Esophagus squamous epithelium (tissue), 5 donors: ENCODE measurements at places on chromosomes 13 and 19.

DNA sequence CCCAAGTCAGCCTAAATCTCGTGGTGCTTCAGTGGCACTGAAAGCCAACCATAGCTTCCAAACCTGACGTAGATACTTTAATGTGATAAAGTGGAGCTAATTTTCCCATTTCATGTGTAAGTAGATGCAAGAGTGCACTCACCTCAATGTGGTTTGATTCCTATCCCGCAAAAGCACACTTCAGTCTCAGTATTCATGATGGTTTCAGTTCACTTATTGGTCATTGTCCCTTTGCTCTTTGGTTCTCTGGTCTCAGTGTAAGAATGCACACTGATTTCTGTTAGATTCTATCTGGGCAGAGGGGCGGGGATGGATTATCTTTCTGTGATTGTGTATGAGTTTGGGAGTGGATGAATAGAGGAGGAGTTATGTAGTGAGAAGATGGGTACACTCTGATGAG is 340.6 kb downstream of the KCNRG start:
- DNase-seq, result no peak

DNA sequence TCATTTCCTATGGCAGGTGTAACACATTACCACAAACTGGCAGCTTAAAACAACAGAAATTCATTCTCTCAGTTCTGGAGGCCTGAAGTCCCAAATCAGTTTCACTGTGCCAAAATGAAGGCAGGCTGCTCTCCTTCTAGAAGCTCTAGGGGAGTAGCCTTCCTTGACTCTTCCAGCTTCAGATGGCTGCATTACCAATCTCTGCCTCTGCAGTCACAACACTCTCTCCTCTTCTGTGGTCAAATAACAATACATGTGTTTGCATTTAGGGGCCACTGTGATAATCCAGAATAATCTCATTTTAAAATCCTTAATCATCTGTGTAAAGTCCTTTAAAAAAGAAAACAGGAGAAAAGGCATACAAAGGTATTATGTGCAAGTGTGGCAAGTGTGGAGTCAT is 7.8 kb downstream of the DIAPH3 start:
- DNase-seq, result no peak

- no peak for DNase-seq
These were observed 246.5 kb upstream of the ARGLU1 start for GRCh38 chr13:106814463-106814862.

- no peak for DNase-seq
These were observed 603 bp downstream of the ZC3H13 start for GRCh38 chr13:46051968-46052318.

DNA sequence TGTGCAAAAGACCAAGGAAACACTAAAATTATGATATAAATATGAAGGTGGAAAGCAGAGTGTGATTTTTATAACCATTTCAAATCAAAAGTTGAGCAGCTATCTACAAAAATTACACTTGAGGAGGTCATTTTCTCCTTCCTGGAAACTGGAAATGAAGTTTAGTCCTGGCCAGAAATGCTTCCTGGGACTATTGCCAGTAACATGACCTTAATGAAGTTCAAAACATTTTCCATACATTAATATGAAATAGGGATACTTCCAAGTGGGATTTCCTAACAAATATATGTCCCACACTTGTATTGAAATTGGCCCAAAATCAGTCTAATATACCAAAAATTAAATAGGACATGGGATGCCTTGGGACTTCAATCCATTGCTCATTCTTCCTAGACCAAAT is 1556.8 kb upstream of the MIR17HG start:
- DNase-seq, result no peak

- DNase-seq, result no peak
These were observed 9.0 kb upstream of the SOX1 start for GRCh38 chr13:112057736-112058518.

DNA sequence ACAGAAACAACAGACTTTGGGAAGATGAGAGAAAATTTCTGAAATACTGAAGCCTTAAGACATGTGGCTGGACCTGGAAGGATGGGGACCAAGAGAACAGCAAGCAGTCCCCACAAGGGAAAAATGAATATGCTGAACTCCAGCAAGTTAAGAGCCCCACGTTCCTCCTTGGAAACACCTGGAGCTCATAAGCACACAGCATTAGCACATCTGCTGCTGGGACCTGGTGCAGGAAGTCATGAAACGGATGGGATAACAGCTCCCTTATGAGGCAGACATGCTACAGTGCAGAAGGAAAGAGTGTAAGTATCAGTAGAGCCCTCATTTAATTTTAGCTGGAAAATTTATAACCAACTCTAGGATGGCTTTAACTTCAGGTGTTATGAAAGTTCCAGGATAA is 67.3 kb downstream of the SLC15A1 start:
- DNase-seq, result no peak

- DNase-seq, result no peak
These were observed 54.2 kb upstream of the ABCC4 start for GRCh38 chr13:95355494-95355893.
